ENCODE measurements at places on chromosomes 2 and 18.

- DNase-seq = no peak
Measured at GRCh38 chr2:133062931-133063665, 393.1 kb upstream of the LYPD1 start.

GRCh38 chr18:63336366-63337099 is 17.0 kb upstream of the BCL2 start:
- no peak for DNase-seq

- no peak for DNase-seq
Measured at GRCh38 chr2:28736034-28736433, 15.6 kb upstream of the PPP1CB start.

GRCh38 chr2:149645391-149645790 is 57.8 kb upstream of the MMADHC start:
- no peak for DNase-seq

- no peak for DNase-seq
Measured at GRCh38 chr18:50189160-50189559, 5.8 kb downstream of the MYO5B start.

DNA sequence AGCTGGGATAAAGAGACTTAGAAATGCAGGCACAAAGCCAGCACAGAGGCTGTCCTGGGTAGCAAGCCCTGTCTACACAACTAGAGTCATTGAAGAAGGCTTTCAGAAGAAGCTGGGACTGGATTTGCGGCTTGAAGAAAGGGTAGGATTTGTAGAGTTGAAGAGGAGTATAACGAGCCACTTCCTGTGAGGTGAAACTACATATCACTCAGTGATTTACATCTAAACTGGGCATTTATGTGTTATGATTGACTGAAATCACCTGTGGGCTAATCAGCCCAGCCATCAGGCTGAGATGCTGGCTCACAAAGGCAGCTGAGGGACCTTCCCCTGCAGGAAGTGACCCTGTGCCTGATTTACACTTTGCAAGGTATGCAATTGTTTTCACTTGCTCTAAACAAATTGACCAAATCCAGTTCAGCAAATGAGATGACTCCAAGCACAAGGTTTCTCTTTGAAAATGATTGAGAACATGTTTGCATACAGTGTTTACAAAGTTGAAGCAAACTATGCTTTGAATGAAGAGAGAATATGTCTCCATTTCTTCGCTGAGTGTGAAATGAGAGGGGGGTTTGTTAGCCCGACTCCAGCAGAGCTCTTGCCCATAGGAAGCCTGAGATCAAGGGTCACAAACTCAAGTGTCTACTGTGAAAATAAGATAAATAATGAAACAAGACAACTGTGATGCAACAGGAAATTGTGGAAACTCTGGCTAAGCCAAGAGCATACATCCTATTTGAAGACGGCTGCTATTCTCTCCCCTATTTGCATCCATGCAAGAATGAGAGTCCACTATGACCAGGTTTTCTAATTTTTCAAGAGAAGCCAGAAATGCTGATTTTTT is 69.3 kb upstream of the HK2 start:
- peak; percentile 78 for DNase-seq

DNA sequence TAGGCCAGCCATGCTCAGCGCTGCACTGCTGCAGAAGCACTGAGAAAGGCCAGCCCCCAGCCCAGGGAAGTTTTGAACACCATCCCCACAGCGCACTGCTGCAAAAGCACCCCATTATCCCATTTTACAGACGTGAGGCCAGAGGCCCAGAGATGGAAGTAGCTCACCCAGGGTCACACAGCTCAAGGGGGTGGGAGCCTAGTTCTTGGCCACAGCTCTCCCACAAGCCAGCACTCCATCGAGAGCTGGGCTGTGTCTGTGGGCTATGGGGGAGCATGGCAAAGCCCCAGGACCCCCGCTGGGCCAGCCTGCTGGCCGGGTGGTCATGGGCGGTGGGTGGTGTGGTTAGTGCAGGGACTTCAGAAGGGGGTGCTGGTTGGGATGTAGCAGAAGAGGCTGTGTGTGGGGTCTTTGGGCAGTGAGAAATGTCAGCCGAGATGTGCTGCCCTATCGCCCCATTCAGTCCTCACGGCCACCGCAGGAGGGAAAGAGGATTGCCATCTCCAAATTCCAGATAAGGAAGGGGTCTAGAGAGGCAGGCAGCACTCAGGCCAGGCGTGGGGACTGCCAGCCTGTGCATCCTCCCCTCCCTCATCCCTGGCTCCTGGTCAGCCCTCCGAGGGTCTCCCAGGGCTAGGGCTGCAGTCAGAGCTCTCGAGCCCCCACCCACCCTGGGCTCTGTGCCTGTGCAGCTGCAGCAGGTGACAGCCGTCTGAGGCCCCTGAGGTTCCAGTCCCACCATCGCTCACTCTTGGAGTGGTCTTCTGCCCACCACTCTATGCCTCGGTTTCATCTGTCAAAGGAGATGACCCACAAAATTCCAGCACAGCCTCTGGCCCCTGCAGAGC is 17.0 kb upstream of the GPR17 start:
- no peak for DNase-seq

DNA sequence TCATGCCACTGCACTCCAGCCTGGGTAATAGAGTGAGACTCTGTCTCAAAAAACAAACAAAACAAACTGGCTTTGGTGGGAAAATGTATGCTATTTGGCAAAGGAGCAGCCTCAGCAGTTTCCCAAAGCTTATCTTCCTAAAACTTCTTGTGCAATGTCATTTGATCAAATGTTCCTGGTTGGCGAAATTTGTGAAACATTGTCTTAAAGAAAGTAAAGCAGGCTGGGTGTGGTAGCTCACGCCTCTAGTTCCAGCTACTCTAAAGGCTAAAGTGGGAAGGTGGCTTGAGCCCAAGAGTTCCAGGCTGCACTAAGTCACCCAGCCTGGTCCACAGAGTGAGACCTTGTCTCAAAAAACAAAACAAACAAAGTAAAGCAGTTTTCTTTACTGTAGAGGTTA is 17.3 kb upstream of the TAF4B start:
- no peak for DNase-seq

GRCh38 chr2:16227811-16228462 is 287.6 kb downstream of the MYCN start:
- DNase-seq = no peak

DNA sequence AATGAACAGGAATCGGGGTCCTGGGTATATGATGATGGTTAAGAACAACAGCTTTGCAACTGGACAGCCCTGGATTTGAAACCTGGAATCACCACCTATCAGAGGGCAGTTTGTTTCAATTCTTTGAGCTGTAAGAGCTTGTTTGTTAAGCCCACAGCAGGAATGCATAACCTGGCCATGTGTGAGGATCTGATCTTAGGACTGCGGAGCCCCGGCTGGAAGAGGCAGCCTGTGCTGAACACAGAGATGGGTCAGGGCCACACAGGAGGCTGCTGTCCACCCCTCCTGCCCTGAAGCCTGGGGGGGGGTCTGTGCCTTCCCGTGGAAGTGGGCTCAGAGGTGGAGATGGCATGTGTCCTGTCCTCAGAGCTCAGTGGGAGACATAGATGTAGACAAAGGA is 24.3 kb downstream of the TPO start:
- DNase-seq = no peak

DNA sequence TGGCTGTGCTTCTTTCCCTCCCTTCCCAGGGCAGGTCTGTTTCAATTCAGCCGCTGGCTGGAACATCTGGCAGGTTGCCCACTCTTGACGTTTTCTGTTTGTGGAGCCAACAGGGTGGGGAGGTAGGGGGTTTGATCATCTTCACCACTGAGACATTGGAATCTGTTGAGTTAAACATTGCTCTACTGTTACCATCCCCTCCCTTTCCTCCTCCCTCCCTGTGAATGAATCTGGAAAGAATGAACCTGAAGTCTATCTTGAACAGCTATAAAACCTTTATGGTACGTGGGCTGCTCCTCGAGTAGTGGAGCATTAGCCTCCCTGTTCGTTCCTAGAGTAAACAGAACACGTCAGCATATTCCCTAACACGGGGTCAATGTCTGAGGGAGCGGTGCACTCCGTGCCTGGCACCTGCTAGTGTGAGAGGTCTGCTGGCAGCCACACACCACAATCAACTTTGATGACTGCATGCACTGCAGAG is 249.9 kb upstream of the RBBP8 start:
- DNase-seq = no peak

DNA sequence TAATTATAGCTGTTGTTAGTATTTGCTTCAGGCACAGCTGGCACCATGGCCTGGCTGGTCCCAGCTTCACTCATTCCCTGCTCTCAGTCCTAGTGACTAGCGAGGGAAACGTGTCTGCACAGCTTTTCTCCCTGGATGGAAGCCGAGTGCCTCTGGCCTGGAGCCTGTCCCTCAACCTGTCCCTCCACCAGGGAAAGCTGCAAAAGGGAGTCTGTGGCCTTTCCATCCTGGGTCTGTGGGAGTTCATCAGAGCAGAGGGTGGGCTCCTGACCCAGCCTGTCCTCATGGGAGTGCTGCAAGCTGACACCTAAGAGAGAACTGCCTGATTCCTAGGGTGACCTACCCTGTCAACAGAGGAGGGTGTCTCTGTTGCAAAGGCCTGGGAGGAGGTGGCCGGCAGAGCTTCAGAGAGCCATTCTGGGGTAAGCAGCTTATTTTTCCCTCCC is 118.3 kb downstream of the CAPN13 start:
- DNase-seq = no peak

All from CD14-positive monocyte (primary cell).